NCI-H226 (cell line): ENCODE measurements at places on chromosomes 7 and 10.

DNA sequence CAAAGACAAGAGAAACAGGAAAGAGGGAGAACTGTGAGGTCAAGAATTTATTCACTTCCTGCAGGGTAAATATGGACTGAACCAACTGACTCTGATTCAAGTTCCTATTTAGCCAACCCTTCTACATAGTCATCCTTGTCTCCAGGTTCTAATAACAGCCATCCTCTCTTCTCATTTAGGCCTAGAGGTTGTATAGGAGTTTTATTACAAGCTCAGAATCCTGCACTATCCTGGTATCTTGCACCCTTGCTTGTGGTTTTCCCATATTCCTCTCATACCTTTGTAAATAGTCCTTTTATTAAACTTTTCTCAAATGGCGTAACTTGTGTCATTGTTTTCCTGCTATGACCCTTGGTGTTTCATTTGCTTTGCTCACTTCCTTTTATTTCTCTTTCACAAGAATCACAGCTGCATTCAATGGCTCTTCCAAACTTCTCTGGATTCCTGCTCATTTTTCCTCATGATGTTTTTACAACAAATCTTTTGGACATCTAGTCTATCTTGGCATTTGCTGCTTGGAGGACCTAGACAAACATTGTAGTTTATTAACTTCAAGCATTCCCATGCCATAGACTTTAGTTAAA is 12.4 kb upstream of the OR2A5 start:
- DNase-seq: no peak

DNA sequence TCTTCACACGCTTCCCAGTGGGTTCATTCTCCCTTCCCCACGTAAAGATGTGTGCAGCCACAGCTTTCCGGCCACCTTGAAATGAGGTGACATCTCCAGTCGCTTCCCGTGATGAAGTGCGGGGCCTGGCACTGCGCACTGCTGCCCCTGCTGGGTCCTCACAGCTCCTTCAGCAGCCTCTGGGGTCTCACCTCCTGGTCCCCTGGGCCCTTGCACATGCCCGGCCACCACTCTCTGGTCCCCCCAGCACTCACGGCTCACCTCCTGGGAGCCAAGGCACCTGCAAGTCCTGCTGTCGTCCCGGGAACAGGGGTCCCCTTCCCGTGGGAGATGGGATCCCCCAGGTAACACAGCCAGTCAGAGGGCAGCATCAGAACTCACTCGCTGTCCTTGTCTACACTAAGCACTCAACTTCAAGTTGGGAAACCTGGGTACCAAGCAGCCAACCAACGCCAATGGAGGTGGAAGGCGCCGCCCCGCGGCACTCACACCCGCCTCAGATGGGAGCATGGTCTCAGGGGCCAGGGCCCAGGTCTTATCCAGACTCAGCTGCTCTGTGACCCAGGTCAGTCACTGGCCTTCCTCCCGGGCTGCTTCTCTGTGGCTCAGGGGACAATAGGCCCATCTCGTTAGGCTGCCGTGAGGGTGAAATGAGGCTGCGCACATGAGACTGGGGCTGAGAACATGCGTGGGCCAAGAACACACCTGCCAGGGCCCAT is 176.2 kb downstream of the PTPRN2 start:
- DNase-seq: no peak

DNA sequence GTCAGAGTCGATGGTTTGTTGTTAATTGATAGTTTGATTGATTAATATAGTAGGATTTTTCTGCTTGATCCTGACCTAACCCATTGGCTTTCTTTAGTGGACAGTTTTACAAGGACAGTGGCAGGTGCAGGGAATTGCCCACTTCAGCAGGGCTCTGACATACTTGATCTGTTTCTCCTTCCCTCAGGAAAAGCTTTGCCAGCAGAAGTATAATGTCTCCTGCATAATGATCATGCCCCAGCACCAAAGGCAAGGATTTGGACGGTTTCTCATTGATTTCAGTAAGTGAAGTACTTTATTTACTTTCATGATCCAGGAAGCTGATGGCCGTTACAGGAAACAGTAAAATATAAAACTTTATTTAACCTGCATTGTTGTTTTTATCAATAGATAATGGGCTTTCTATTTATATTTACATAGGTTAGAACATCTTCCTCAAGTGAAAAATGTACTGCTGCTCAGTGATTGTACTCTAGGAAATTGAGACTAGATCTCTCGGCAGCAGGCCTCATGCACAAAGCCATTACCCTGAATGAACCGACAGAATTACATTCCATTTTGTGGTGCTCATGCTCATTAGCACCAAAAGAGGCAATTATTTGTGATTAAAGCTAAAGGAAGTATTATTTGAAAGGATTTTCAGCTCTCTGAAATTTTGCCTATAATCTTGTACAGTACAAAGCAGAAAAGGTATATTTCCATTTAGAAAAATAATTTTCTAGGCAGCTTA is 122.5 kb upstream of the SAMD8 start:
- no peak for DNase-seq

GRCh38 chr7:40572810-40573465 is 438.1 kb downstream of the SUGCT start:
- no peak for DNase-seq

DNA sequence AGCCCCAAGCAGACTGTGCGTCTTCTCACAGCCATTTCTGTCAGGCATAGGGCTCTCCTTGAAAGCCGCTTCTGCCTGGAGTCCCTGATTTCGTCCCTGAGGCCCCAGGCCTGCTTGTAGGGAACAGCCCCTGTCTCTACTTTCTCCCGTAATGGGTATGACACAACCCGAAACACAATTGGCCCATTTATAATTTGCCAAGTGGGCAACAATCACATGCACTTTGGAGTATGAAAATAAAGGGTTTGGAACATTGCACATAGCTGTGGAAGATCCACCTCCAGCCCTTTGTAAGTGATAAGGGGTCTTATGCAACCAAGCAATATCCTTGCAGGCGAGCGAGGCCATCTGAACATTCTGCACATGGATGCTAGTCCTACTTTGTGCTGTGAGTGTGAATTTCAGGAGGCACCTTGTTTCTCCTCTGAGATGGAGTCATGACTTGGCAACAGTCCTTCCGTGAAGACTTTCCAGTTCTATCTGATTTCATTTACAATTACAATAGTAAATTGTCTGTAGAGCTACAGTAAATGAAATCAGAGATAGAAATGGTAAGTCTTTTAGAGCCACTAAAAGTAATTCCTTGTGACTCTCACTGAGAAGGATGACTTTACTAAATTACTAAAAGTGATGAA is 141.5 kb downstream of the CUBN start:
- no peak for DNase-seq

- no peak for DNase-seq
Measured at GRCh38 chr7:37392673-37393017, 56.0 kb downstream of the ELMO1 start.

- DNase-seq: no peak
Measured at GRCh38 chr7:22356010-22356691, 803 bp downstream of the RAPGEF5 start.

DNA sequence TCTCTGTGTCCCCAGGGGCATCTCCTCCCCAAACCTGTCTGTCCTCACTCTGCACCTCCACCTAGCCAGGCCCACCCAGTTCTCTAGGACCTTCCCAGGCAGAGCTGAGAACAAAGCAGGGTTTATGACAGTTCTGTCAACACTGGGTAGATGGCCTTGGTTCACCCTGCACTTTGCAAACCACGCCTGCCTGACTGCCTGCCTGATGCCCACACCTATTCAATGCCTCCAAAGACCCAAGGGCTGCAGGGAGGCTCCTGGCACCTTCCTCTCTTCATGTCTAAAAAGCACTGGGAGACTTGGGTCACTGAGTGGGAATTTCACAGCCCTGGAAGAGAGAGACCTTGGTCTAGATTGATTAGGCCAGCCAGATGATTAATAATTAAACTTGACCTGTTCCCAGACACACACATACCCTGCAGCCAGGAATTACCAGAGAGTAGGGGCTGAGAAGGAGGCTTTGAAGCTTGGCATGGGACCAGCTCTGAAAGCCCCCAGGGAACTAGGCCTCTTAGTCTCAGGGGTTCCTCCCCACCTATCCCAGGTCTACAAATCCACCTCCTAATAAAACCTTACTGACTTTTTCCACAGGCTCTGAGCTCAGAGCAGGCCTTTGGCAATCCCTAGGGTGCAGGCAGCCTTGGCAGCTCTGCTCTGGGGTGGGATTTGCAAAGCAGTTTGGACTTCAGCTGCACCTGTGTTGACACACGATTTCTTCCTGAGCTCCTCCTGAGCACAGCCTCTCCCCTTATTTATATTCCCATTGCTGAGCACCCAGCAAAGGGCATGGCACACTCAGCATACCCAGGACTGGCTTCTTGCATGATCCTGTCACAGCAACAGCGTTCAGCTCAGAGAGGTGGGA is 25.7 kb upstream of the PDCD4 start:
- no peak for DNase-seq

DNA sequence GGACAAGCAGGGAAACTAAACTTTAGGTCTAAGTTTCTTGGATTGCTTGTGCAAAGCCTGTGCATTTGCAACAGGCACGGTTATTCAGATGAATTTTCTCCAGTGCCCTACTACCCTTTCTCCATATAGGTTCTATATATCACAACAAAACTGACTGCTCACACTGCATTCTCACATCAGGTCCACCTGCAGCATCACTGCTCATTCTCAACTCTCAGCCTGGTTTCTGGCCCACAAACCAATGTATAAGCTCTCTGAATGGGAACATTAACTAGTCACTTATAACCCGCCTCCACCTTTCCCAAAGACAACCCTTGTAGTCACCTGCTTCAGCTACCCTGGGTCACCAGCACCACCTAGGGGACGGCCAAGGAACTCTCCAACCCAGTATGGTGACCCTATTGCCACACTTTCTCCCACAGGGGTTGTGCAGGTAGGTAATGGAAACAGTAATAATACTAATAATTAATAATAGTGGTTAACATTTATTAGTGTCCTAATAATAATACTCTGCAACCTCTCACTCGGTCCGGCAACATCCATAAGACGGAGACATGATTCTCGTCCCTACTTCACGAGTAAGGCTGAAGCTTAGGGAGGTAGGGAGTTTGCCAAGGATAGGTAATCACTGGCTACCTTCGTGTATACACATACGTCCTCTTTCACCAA is 97.3 kb downstream of the CLEC2L start:
- no peak for DNase-seq

DNA sequence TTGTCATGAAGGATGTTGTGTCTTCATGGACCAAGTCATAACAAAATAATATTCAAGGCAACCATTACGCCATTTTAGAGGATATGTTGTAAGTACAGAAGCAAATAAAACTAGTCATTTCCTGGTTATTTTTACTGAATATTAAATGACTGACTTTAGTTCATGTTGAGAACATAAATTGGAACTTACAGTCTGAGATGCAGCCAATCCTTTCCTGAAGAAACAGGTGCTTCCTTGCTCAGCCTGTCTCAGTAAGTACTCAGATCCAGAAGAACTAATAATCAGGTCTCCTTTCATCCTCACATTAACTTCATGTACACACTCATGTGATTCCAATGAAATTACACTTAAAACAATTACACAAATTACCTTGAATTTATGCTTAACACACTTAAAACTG is 12.3 kb downstream of the SEMA3A start:
- DNase-seq: no peak

DNA sequence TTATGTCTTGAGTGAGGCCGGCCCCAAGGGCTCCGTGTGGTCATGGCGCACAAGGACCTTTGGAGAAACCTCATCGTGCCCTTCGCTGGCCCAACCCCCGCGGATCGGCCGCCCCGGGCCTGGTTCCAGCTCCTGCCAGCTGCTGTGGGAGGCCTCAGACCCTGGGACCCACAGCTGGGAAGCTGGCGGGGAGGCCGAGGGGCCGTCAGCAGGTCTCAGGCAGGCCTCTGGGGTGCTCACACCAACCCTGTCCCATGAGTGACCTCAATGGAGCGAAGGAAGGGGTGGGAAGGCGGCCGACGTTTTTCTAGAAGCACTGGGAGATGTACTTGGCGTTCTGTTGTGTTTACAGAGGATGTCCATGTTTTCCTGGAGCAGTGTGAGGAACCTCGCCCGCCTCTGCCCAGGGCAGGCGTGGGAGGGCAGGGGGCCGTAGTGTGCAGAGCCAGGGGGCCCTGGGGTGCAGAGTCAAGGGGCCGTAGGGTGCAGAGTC is 18.6 kb upstream of the ADGRA1 start:
- no peak for DNase-seq

GRCh38 chr10:11448190-11448544 is 163.3 kb downstream of the USP6NL start:
- no peak for DNase-seq

DNA sequence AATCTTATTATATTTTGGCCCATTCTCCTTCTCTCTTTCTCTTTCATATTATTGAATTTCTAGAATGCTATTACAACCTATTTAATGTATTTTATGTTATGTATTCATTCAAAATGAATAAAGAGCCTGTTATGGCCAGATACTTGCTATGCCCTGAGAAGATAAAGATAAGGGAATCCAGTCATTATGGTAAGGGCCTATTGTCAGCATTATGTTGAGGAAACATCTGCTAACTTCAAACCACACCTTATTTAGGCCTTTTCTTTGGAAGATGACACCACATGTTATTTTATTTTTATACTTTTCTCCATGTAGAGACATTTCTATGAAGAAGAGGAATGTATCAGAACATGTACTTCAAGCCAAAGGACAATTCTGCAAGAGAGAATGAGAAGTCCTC is 60.5 kb upstream of the MPP7 start:
- DNase-seq: no peak

GRCh38 chr10:93410697-93411348 is 71.3 kb downstream of the MYOF start:
- no peak for DNase-seq

- no peak for DNase-seq
Measured at GRCh38 chr7:9718071-9718661, 1255.5 kb upstream of the PHF14 start.

GRCh38 chr7:45578467-45578866 is 4.3 kb downstream of the ADCY1 start:
- no peak for DNase-seq

- no peak for DNase-seq
Measured at GRCh38 chr7:125084196-125084595, 154.6 kb upstream of the POT1 start.

DNA sequence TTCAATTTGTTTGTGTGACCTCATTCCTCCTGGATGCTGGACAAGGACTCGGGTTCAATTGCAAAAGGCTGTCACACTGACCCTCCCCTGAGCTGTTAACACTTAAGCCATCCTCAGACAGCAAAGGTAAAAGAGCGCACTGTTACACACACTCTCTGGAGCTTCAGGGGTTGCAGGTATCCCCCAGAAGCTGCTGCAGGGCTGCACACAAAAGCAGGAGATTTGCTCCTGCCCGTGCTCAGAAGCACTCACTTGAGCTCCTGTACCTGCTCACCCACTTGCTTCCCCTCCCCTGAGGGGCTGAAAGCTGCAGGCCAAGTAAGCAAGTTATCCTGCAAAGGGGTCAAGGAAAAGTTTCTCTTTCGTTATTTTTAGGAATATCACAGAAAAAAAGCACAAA is 886.2 kb upstream of the ZWINT start:
- DNase-seq: no peak

GRCh38 chr7:18315241-18315640 is 180.3 kb upstream of the HDAC9 start:
- DNase-seq: no peak

DNA sequence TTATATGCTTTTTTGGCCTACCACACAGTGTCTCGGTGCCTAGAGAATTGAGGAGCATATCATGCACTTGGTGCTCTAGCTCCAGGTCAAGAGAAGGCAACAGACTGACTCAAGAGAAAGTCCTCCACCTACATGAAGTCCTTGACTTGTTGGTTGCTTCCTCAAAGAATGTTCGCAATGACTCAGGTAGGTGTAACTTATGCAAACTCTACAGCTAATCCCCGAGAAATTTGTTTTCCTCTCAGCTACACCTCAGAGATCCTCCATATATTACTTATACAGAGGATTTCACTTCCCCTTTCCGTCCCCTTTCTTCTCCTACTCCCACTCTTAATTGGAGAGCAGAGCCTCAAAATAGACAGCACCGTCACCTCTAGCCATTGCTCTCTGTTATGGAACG is 1013.1 kb downstream of the KCNMA1 start:
- DNase-seq: no peak
